ENCODE measurements at places on chromosomes 6 and 20.

- no peak for DNase-seq
These were observed 42.0 kb downstream of the JARID2 start for GRCh38 chr6:15287670-15288375.

GRCh38 chr6:46756469-46757213 lies 9.9 kb downstream of the ANKRD66 start:
- no peak for DNase-seq

DNA sequence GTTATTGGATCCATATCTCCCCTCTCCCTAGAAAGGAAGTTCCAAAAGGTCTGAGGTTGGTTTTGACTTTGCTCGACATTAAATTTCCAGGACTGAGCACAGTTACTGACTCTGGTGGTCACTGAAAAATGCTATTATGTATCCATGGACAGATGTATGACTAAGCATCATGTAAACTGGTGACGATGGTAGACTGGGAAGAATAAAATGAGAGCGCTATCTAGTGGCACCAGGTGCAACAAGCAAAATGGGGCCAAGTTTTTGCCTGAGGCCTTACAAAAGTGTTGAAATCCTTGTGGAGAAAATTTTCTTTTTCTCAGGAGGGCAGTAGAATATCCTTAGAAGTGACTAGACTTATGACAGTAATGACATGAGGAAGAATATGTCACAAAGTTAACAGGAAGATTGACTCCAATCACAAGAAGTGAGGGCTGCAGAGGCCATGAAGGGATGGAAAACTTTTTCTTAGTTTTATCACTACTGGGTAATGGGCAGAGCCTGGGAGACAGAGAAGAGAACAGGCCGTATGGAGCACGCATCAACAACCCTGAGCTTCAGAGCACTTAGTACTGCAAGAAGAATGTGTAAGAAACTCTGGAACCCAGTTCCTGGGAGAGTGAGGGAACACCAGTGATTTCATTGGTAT lies 88.9 kb upstream of the ELOVL5 start:
- DNase-seq: peak; percentile 20

GRCh38 chr6:129996387-129996786 lies 22.0 kb upstream of the L3MBTL3 start:
- DNase-seq: no peak

- no peak for DNase-seq
These were observed 13.8 kb downstream of the VAPB start for GRCh38 chr20:58402827-58403226.

DNA sequence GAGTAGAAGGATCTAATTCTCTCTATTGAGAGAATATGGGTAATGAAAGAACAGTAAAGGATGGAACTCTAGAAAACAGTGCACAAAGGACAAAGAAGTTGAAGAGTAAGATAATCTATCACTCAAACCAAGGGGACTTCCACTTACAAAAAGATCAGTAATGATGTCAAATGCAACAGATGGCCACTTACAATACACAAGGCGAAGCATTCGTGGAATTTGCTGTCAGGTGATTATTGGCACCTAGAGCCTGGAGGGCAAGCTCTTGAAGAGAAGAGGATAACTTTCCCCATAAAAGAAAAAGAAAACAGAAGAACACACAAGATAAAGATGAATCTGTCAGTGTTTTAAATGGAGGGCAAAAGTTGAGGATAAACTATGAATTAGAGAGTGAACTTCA lies 256.0 kb upstream of the TCF21 start:
- DNase-seq: no peak

DNA sequence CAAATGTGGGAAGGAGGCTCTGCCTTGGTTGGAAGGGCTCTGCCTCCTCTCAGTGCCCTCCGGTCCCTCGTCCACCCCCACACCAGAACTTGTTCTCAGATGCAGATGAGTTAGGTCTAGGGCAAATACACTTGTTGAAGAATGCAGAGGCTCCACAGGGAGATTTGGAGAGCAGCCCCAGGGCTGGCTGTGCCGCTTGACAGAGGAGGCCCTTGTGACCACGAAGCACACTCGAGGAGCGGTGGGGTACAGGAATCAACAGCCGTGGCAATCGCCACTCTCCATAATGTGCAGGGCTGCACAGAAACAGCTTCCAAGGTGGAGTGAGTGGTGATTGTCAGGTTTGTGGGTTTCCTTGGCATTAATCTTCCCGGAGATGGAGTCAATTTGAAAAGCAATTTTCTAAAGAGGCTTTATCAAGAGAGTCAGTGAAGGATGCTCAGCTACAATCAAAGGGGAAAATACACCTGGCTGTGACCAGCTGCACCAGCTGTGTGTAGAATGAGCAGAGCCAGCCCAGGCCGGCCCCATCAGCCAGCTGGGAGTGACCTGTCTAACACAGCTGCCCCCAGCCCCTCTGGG lies 59.5 kb downstream of the BFSP1 start:
- no peak for DNase-seq

DNA sequence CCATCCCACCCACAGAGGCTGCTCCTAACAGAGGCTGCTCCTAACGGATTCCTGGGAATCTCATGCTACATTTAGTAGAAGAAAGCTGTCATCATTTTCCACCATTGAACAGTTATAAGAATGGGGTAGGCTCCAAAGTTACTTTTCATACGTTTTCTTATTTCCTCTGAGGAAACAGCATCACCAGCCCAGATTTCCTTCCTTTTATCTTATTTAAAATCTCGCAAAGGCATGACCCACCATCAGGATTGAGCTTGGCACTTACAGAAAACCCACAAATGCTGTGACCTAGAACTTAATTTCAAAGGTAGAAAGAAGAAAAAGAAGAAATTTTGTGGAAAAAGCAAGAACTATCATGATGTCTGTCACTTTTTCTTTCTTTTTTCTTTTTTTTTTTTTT lies 168.0 kb downstream of the LY86 start:
- no peak for DNase-seq

- DNase-seq: no peak
These were observed 125.7 kb downstream of the ZMYND8 start for GRCh38 chr20:47230811-47231256.

DNA sequence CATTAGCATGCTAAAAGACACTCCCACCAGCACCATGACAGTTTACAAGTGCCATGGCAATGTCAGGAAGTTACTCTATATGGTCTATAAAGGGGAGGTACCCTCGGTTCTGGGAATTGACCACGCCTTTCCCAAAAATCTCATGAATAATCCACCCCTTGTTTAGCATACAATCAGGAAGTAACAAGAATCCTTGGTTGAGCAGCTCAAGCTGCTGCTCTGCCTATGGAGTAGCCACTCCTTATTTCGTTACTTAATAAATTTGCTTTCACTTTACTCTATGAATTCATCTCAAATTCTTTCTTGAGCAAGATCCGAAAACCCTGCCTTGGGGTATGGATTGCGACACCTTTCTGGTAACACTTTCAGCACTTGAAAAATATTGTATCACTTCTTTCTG lies 243.0 kb downstream of the BMP2 start:
- DNase-seq: no peak

DNA sequence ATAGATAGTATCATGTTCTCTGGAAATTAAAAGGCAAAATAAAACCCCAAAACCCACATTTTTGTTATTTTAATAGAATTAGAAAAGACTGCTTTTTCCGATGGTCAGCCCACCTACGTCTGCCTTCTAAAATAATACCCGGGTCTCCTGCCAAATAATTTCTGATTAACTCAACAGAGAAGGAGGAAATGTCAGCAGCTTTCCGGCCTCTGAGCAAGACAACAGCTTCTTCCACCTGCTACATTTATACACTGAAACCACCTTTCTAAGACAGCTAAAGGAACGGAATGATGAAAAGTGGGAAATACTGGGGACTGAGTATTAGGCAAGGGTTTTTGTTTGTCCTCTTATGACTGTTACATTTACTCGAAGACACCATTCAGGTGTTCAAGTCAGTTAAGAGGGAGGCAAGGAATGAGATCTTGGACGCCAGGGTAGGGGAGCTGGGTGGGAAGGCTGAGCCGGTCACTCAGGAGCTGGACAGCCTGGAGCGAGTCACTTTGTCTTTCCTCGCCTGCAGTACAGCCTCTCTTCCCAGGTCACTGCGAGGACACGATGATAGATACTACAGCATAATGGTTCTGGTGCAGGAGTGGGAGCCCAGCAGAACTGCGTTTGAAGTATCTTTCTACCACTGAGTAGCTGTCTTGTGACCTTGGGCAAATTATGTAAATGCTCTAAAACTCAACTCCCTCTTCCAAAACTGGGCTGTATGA lies 96.3 kb upstream of the QKI start:
- no peak for DNase-seq

DNA sequence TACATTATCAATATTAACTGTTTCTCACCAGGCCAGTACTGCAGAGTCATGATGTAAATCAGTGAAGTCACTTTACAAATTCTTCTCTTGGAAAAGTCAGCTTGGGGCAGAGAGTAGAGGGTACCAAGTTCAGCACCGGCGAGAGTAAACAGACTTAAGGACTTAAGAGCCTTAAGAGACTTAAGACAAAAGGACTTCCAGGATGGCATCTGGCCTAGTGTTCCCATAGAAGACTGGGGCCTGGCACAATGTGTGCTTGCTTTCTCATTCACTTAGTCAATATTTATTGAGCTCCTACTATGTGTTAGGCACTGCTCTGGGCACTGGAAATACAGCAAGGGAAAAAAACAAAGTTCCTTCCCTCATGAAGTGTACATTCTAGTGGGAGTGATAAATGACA lies 1.4 kb upstream of the SNPH start:
- no peak for DNase-seq

- DNase-seq: no peak
These were observed 8.8 kb upstream of the TAF8 start for GRCh38 chr6:42041481-42042053.

- no peak for DNase-seq
These were observed 92.9 kb downstream of the ZMYND8 start for GRCh38 chr20:47263465-47264084.

DNA sequence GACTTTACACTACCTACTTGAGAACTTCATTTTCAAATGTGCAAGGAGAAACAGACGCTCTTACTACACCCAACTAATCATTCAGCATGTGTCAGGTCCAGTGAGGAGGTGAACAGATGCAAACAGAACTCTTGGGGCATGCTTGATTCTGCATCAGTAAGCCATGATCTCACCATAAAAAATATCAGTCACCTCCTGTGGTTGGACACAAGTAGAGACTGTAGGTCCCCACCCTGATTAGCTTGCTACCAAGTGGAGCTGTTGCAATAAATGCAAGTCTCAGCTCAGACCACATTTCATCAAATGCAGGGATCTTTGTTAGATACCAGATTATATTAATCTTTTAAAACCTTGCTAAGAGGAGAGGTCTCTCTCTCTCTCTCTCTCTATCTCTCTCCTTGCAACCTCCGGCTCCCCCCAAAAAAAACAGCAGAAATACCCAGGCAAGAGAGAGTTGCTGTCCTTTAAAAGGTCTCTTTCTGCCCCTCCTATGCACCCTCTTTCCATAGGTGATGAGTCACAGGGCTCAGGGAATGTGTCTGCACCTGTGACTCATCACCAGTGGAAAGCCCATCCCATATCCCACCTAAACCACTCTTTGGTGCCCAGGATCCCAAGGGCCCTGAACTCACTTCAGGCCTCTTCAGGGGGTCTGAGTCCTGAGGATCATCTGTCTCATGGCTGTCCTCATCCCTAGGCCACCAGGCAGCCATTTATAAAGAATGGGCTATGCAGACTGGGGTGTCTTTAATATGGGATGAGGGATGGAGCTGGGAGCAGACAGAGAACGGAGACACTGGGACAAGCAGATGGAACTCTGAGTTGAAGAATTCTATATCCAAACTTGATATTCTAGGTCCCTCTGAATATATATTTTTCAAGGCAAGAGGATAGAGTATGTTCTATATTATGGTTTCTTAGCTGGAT lies 154.5 kb downstream of the QRSL1 start:
- no peak for DNase-seq
